Amniotic stem cell (primary cell): ENCODE measurements at places on chromosomes 2 and 18.

GRCh38 chr2:99217929-99218501 lies 37.0 kb downstream of the MRPL30 start:
- no peak for DNase-seq

- DNase-seq = peak; percentile 24
Measured at GRCh38 chr2:36780231-36780839, 83.8 kb downstream of the VIT start.

DNA sequence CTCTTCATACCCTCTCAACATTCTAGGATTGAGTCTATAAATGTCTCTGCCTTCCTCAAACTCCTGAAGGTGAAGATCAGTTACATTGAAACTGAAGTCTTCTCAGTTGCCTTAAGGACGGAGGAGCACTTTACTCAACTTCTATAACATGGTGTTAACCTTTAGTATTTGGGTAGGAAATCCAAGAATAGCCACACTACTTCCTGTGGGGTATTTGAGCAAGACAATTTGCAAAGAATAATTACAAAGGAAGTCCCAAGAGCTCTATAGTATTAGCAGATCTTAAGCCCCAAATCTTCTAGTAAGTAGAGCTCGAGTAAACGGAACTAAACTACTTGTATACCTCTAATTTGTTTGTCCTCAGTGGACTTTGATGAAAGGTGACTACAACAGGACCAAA lies 80.9 kb downstream of the SP100 start:
- DNase-seq = no peak

DNA sequence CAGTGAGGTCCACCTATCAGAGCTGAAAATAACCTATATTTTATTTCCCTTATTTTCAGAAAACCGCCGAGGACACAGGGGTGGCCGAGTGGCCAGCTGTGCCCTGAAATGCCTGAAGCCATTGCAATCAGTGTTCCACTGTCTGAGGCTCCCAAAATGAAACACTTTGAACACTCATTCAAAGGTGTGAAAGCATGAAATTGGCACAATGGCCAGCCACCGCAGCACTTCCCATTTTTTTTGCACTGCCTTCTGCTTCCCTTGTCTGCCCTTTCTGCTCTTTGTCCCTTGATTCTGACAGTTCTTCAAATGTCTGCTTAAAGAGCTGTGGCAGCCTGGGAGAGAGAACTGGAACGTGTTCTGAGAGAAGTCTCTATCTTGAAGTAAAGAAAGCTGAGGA lies 1127.5 kb upstream of the CELF4 start:
- DNase-seq = no peak

GRCh38 chr2:187612857-187613256 lies 58.6 kb upstream of the TFPI start:
- no peak for DNase-seq

- DNase-seq = no peak
Measured at GRCh38 chr2:134110532-134110931, 143.3 kb upstream of the MGAT5 start.
